Upper lobe of right lung (tissue), 1 donor: ENCODE measurements at places on chromosomes 5 and 9.
A peak's percentile ranks its signal among the peaks of the same experiment; 100 is the strongest.

DNA sequence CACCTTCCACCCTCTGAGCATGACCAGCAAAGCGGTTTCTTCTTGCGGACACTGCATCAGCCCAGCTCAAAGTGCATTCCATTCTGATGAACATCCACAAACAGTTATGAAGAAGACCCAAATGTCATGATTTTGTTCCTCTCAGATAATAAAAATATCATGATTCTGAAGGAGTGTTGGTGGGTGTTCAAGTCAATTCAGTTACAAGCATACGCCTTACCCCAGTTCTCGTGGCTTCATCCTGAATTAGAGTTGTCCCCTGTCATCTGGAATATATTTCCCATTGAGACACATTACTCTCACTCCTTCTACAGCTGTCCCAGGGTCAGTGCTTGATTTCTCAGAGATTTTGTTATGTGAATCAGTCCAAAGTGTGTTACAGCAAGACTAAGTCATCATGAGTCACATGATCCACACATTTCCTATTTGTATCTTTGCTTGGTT lies 325.4 kb downstream of the RFX3 start:
- DNase-seq: no peak

GRCh38 chr9:135034106-135034505 lies 53.4 kb upstream of the OLFM1 start:
- DNase-seq: peak; percentile 27

- no peak for DNase-seq
These were observed 224.4 kb downstream of the EBF1 start for GRCh38 chr5:158875272-158875679.

- DNase-seq: no peak
These were observed 192.2 kb downstream of the HSD17B3 start for GRCh38 chr9:96109680-96110351.

DNA sequence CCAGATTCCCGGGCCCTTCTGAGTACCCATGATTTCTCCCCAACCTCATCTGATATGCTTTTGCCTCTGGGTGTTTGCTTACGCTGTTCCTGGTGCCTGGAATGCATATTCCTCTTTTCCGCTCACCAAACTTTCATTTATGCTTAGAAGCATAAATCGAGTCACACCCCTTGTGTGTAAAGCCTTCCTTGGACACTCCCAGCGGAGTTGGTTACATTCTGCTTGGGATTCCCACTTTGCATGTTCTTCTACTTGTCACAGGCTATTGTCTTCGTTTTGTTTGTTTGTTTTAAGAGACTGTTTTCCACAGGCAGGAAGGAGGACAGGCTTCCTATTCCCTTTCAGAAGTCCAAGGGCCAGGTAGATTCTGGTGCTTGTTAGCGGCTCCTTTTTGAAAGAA lies 76.5 kb downstream of the SEC61B start:
- no peak for DNase-seq

DNA sequence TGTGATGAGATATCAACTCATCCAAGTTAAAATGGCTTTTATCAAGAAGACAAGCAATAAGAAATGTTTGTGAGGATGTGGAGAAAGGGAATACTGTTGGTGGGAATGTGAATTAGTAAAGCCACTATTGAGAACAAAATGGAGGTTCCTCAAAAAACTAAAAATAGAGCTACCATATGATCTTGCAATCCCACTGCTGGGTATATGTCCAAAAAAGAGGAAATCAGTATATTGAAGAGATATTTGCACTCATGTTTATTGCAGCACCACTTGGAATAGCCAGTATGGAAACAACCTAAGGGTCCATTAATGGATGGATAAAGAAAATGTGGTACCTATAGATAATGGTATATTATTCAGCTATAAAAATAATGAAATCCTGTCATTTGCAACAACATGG lies 25.1 kb downstream of the PPIP5K2 start:
- DNase-seq: no peak

GRCh38 chr9:127755061-127756060 lies 20.3 kb upstream of the TOR2A start:
- no peak for DNase-seq

GRCh38 chr5:69288069-69288468 lies 44.5 kb downstream of the CCDC125 start:
- DNase-seq: no peak

DNA sequence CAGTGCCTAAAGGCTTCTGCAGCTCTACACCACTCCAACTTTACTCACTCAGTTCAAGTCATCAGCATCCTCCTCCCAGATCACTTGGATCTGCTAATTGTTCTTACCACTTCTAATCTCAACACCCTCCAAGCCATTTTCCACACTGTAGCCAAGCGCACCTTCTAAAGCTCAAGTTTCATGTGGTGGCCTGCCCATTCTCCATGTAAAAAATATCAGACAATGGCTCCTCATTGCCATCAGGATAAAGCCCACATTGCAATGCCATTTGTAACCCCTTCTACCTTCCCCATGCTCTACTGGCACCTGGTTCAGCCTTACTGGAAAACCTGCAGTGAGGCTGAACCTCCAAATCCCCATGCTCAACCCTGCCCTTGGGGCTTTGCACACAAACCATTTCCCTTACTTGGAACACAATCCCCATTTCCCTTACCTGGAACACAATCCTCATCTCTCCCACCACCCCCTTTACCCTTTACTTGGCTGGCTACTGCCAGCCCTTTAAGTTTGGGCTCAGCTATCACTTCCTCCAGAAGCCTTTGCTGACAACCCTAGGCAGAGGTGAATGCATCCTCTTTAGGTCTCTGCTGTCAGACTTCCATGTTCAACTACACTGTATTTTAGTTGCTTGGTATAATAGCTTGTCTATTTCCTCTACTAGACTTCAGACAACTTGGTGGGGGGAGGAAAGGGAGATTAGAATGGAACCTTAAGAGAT lies 220.0 kb downstream of the TSSK1B start:
- DNase-seq: no peak

- DNase-seq: peak; percentile 71
These were observed 1.4 kb upstream of the CAMSAP1 start for GRCh38 chr9:135908754-135909204.
